Mesenteric fat pad (tissue), 1 donor: ENCODE measurements at places on chromosomes 3 and 15. TPM values are rescaled to one million over a fixed set of nuclear protein-coding genes. Genes with fewer than 3 reads are reported as not detected.

- no peak for DNase-seq
Observed at GRCh38 chr3:188349351-188349901, 195.5 kb downstream of the LPP start.

DNA sequence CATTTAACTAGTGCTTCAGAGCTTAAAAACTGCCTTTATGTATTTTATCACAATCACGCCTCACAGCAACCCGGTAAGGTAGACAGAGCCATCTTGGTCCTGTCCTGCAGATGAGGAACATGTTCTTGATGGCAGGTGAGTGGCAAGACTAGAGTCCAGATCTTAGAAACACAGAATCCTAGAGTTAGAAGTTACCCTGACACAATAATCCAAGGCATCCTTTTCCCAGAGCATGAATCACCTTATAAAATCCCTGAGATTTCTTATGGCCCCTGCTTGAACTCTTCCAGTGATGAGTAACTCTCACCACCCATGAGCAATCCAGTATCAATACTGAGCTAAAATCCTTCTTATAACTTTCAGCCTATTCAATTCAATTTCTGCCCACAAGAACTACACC is 16.9 kb downstream of the POPDC2 start:
- no peak for DNase-seq

DNA sequence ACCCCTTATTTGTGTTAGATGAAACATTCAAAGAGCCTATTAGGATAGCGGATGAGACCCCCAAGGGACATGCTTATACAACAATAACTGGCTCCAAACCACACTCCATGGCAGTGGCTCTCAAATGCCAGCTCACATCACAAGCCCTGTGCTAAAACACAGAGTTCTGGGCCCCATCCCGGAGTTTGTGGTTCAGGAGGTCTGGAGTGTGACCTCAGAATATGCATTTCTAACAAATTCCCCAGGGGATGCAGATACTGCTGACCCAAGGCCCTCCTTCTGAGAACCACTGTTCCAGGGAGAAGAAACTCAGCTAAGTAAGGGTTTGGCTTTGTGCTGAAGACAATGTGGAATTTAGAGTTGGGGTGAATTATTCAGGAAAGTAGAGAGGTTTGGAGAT is 3.6 kb downstream of the CCRL2 start:
- no peak for DNase-seq

- DNase-seq, result no peak
Observed at GRCh38 chr15:75249726-75250125, 8.4 kb upstream of the GOLGA6C start.

- no peak for DNase-seq
Observed at GRCh38 chr3:37494216-37494615, 319.8 kb upstream of the LRRFIP2 start.

DNA sequence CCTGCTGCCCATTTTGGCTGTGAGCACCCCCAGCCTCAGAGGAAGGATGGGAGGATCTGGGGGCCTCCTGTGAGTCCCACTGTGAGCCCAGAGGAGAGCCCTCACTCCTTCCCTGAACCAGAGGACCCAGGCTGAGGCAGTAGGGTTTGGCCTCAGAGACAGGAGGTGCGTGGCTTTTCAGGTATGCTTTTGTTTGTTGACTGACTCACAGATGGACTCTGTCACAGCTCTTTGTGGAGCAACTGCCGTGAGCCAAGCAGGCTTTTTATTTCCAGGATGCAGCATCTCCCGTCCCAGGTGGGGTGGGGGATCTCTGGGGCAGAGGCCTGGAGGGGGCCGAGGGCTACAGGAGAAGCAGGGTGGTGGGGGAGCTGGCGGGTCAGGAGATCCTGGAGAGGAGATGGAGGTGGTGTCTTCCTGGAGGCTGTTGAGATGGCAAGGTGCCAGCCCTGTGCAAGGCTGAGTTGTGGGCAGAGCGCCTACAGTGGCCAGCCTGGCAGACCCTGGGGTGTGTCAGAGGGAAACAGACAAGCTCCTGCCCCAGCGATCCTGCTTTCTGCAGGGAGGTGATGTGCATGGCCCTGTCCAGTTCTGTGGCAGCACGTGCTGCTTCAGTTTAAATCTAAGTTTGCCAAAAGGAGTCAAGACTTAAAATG is 24.0 kb downstream of the PLXNA1 start:
- DNase-seq, result no peak

DNA sequence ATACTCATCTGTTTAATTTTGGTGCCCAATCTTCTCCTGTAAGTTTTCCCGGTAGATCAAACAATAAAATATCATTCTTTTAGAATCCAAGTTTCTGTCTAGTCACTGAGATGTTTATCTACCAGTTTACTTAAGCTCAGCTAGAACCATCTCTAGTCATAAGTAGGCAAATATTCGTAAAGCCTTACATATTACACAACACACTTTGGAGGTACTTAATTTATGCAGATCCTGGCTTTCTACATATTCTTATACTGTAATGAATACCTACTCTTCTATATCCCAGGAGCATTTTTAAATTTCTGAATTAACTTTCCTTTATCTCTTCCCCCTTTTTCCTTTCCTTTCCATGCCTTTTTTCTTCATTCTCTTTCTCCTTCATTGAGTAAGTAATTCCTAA is 185.9 kb upstream of the ZBTB20 start:
- DNase-seq, result no peak

- no peak for DNase-seq
Observed at GRCh38 chr3:123861081-123861836, 22.9 kb downstream of the MYLK start.

DNA sequence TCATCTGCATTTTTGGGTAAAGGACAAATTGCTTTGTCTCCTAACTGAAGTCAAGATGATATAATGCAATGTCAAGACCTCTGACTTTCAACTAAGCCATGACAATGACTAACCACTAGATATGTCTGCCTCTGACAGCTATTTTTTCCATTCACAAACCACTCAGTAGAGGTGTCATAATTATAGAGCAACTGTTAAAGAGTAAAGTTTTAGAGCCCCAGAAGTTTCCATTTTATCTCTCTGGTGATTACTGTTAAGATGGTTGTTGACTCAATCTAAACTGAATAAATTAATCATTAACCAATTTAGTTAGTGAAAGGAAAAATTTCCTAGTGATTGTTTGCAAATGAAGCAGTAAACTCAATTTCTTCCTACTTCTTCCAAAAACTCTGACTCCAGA is 779.9 kb downstream of the GRM7 start:
- no peak for DNase-seq

DNA sequence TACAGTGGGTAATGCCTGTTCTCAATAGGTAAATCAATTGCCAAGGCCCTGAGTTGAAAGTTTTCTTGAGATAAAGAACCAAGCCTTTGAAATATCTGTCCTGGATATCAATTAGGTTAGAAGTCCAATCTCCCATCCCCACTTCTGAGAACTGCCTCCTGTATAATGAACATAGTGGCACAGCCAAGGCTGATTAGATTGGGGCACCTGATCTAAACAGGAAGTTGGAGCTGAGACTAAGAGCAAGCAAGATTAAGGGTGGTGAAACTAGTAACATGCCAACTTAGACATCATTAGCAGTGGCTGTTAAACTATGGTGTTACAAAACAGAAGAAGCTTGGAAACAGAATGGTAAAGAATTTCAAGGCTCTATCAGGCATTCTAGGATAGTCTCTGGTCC is 137.7 kb upstream of the TMEM108 start:
- no peak for DNase-seq

GRCh38 chr15:41801850-41802455 is 25.9 kb upstream of the JMJD7 start:
- DNase-seq, result peak; percentile 12

DNA sequence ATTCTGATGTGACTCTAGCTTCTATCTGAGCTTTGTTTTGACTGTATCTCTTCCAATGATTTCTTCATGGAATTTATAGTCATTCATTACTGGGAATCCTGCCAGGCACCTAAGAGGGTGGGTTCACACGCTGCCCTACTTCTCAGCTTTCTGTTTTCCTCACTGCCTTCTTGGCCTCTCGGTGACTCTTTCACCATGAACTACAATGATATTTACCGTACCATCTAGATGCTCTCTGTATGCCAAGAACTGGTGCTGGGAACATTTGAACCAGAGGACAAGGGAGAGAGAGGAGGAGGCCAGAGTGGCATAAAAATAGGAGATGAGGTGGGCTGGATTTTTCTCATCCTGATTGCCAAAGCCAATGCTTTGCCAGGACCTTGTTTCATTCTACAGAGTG is 280.0 kb upstream of the P2RY1 start:
- DNase-seq, result no peak

DNA sequence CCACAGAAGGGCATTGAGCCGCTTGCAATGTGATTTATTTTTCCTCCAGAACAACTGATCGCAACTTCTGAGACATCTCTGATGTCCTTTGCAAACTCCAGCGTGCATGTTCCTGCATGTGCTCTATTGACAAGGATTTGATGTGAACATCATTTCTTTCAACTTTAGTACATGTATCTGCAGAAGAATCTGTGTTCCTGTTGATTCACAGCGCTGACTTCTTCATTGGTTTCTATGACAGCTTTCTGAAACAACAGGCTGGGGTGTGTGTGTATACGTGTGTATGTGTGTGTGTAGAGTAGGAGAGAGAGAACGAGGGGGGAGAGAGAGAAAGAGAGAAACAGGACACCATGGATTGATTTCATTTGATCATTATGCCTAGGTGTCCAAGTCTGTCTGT is 56.7 kb upstream of the CMTM8 start:
- DNase-seq, result no peak

- DNase-seq, result no peak
Observed at GRCh38 chr15:75181780-75182179, 19.9 kb upstream of the C15orf39 start.

DNA sequence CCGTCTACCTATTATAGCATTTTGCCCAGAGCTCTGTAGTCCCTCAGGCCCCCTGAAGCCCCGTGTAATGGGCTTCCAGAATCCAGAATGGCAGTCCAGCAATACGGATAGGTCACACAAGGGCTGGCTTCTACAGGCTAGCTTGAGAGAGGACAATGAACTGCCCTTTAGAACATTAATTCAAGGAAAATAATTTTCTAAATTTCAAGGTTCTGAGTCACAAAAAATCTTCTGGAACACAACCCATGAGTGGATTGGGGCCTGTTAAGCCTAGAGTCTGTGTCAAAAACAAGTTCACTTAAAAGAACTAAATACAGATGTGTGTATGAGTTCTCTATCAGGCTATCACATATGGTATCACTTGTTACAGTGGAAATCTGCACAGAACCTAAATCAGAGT is 28.8 kb downstream of the DCP1A start:
- no peak for DNase-seq

DNA sequence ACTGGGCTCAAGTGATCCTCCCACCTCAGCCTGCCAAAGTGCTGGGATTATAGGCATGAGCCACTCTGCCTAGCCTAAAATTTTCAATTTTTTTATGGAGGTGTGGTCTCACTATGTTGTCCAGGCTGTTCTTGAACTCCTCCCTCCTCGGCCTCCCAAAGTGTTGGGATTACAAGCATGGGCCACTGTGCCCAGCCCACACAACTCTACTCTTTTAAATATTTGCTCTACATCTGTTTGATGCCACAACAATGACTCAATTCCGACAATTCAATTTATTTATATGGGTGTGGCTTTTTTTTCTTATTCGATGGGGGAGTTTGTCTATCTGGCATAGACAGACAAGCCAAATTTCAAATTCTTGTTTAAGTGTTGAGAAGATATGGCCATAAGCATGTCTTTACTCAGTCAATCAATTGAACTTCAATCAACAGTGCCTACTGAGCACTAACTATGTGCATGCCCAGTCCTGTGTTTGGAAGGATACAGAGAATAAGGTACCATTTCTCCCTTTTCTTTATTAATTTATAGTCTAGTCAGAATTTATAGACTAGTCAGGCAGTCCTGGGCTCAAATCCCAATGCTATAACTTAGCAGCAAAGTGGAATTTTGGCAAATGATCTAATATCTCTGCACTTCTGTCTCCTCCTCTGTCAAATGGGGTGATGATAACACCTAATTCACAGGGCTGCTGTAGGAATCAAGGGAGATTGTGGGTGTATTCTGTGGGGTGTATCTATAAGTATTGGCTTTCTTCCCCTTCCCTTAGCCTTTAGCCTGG is 54.6 kb upstream of the PIAS1 start:
- no peak for DNase-seq

GRCh38 chr15:55289011-55289745 is 435 bp downstream of the RAB27A start:
- DNase-seq, result no peak

DNA sequence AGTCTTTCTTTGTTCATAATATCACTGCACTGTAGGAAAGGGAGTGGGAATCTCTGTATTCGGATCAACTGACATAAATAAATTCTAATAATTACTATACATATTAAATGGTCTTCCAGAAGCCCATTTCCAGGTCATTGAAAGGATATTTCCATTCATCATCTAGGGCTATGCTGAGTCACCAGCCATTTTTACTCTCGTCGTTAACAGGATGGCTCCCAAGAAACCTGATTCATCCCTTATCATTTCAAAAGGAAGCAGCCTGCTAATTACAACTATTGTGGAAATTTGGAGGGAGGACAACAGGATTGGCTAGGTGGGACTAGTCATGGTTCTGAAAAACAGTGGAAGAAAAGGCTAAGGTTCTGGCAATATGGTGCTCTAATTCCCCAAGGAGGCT is 13.6 kb downstream of the GMNC start:
- no peak for DNase-seq

GRCh38 chr3:194867270-194867983 is 181.7 kb downstream of the FAM43A start:
- no peak for DNase-seq

- DNase-seq, result no peak
Observed at GRCh38 chr3:189286188-189286587, 114.4 kb downstream of the TPRG1 start.

GBE1 gene
- 152 TPM for total RNA-seq

MASP1 gene
- 3.2 TPM for total RNA-seq

FMN1 gene
- 37.1 TPM for total RNA-seq

ETV5 gene
- total RNA-seq, result 25.0 TPM

CCR9 gene
- total RNA-seq, result not detected
